ENCODE measurements at places on chromosomes 5 and 9.
A peak's percentile ranks its signal among the peaks of the same experiment; 100 is the strongest.

GRCh38 chr5:100161868-100162267, 373.3 kb upstream of the FAM174A start:
- DNase-seq: no peak

- DNase-seq: no peak
Observed at GRCh38 chr5:8861764-8862163, 684.1 kb downstream of the SEMA5A start.

DNA sequence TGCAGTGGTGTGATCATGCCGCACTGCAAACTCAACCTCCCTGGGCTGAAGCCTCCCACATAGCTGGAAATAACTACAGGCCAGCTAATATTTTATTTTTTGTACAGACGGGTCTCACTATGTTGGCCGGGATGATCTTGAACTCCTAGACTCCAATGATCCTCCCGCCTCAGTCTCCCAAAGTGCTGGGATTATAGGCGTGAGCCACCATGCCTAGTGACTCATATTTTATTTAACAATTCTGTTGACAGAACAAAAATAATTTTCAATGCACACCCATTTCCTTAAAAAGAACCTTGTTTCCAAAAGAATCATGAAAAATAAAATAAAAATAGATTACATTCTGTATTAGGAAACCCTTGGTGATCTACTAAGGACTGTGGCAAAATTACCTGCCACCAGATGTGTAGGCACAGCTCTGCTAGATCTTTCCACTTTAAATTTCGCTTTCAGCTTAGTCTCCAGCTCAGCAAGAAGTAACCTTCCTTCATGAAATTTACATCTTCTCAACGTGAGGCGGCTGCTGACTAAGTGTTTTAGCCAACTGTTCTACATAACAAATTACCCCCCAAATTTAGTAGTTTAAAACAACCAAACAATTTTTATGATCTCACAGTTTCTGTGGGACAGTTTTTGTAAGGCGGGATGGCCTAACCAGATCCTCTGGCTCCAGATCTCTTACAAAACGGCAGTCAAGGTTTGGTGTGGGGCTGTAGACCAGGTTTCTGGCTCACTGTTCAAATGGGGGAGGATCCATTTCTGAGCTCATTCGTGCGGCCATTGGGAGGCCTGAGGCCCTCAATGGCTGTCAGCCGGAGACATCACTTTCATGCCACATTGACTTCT, 32.6 kb upstream of the GOLPH3 start:
- no peak for DNase-seq

DNA sequence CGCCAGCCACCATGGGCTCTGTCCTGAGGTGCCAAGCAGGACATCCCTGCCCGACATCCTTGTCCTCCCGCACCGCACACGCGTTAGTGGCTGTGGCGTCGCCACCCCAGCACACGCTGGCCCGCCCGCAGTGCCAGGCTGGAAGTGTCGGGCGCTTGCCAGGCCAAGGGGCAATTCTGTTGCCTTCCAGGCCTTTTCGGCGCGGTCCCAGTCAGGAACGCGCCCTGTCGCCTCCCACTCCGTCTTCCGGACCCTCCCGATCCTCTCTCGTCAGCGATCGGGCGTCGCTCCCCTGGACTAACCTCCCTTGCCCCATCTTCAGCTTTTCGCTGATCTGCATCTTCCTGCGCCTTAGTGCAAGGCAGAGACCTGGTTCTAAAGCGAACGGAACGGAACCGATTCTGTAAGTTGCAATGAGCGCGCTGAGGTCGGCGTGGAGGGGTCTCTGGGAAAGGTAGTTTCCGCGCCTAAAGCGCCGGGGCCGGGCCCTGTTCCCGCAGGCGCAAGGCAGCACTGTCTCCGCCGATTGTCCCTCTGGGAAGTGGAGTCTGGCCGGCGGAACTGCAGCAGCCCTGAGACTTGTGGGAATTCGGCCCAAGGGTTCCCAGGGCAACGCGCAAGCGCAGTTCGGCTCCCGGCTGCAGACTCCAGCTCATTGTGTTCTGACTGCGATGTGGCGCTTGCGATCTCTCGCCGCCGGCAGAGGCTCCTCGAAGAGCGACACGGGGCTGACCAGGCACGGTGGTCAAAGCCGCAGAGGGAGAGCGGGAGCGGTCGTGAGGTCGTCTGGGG, at the start of gene ZNF454:
Gene ZNF454, plus strand, starts transcription at position 630 of the 792 bp plus-strand sequence. CDS start 1,594 bp downstream, outside the sequence.
- no peak for DNase-seq

DNA sequence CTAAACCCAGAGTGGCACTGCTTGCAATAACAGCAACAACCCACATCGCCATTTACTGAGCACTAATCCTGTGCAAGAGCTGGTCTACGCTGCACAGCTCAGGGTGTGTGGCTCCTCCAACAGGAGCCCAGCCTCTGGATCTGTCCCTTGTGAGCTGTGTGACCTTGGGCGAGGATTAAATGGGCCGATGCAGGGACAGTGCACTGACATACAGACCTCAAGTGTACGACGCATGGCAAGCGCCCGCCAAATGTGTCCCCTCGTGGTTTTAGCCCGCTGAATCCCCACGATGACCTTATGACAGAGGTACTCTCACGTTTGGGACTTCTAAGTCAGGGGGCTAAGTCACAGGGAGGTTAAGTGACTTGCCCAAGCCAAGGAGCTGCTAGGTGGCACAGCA, 130.3 kb upstream of the RAPGEF1 start:
- no peak for DNase-seq

DNA sequence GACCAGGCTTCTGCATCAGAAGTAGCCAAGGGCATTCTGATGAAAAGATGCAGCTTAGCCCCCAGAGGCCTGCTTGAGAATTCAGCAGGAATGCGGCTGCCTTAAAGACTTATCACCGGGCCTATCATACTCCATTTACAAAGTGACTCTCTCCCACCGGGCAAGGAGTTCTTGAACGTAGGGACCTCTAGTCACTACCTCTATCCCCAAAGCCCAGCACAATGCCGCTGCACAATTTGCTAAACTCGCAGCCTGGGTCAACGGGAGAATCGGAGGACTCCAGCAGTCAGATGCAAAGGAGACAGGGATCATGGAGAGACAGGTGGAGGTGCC, 661 bp downstream of the PDCL start:
- DNase-seq: no peak

GRCh38 chr9:13322828-13323550, 43.5 kb upstream of the MPDZ start:
- no peak for DNase-seq

DNA sequence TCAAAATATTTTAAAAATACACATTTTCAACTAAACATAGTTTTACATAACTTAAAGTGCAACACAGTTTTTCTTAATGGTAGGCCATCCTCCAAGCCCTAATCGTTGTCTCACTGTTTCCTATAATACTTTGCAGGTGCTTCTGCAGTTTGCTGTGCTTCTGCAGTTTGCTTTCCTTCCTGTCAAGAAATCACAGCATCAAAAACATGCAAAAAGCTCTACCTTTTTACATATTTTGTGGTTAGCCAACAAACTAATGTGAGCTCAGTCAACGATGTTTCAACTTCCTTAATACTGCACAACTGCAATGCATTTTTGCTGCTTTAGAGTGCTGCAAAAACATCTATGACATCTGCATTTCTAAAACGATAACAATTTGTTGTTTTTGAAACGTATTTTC, 25.2 kb downstream of the EMB start:
- no peak for DNase-seq

DNA sequence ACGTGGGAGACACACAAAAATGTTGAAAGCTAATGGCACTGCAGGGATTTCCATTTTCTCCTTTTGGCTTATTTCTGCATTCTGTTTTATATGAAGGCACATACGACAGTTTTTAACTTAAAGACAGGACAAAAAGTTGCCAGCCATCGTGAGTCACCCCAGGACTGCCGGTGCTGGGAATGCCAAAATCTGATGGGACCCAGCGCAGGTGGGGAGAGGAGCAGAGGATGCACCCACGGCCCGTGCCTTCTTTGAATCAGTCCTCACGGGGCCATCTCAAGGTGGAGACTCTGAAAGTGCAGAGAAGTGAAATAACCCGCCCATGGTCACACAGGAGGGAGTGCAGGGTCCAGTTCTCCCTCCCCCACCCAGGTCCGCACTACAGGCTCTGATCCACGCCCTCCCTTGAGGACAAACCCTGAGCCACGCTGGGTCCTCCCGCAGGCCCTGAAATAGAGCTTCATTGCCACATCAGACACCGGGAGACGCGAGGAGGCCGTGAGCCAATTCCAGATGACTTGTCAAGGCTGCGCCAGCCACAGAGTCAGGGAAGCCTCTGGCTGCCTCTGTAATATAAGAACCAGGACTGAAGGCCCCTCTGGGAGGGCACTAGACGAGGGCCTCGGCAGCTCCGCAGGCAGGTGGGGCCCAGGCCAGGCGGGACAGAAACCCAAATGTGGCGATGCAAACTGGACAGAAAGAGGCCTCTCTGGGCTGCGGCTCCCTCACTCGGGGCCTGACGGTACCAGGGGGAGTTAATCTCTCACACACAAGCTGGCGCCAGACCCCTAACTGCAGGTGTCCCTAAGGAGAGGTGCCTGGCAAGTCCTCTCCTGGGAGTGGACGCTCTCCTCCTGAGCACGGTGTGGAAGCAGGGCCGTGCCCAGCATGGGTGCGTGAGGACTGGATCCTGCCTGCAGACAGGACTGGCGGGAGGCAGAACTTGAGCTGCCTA, 22.9 kb downstream of the ADAMTS2 start:
- DNase-seq: no peak

GRCh38 chr9:5563886-5564285, 53.6 kb downstream of the PDCD1LG2 start:
- no peak for DNase-seq

DNA sequence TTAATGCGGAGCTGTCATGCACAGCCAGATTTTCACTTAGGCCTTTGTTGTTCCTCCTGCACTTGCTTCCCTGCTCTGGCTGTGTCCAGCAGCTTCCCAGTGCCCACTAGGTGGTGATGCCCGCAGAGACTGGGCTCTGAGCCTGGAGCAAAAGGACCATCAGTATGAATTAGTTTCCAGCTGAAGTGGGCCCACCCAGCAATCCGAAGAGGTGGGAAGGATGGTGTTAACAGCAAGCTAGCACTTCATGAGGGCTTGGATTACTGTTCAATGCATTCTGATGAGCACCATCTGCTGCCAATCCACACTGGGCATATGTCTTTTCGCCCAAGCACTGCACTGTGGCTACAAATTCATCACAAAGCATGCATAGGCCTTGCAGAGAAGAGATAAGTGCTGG, 459.1 kb downstream of the SPOCK1 start:
- no peak for DNase-seq

DNA sequence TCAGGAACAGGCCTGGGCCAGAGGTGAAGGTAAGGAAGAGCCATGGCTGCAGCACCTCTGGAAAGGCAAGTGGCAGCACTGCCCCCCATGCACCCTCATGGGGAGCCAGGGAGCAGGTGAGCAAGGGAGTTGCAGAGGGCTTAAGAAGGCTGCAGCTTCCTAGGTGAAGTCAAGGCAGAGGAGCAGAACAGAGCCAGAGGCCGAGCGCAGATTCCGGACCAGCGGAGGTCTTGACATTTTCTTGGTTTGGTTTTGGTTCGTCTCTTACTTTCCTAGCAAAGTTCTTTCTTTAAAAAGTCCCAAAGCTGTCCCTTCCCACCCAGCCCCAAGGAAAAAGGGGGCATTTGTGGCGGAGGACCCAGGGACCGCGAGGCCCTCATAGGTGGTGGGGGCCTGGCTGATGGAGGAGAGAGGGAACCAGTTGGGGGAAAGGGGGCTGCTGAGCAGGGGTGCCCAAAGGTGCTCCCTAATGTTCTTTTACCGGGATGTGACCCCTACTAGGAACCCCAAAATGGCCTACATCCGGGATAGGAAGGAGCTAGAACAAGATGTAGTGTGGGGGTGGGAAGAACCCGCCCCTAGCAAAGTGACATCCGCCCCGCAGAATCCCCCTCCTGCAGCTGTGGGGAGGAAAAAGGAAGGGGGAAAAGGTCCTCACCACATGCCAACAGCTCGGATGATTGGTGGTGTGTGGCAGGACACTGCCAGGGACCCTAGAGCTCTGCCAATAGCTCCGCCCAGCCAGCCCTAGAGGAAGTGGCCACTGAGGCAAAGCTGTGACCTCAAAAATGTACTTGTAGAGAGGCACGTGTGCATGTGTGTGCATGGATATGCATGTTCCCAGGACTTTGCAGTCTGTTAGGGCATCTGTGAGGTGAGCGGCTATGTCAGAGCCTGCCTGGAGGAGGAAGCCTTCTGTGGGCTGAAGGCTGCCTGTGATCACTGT, 914 bp upstream of the CD72 start:
- DNase-seq: peak; percentile 25

DNA sequence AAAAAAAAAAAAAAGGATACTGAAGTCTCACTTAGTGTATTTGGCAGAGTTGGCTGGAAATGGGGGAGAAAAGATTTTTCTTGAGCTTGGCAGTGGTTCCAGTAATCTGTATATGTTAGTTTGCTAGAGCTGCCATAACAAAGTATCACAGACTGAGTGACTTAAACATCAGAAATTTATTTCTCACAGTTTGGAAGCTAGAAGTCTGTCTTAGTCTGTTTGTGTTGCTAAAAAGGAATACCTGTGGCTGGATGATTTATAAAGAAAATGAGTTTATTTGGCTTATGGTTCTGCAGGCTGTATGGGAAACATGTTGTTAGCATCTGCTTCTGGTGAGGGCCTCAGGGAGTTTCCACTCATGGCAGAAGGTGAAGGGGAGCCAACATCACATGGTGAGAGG, 89.6 kb upstream of the CEP78 start:
- no peak for DNase-seq

GRCh38 chr5:180090769-180091546, 19.4 kb upstream of the RNF130 start:
- no peak for DNase-seq

- no peak for DNase-seq
Observed at GRCh38 chr9:112541685-112542084, 55.1 kb downstream of the KIAA1958 start.

DNA sequence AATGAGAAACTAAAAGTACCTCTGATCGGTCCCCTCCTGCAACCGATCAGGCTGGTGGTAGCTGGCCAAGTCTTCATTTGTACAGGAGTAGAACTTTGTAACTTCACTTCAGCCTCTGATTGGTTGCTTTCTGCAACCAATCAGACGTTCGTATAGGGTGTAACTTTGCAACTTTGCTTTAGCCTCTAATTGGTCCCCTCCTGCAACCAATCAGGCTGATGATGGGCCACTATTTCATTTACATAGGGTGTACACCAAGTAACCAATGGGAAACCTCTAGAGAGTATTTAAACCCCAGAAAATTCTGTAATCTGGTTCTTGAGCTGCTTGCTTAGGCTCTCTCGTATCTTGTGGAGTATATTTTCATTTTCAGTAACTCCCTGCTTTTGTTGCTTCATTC, 445.5 kb downstream of the MED10 start:
- DNase-seq: no peak

DNA sequence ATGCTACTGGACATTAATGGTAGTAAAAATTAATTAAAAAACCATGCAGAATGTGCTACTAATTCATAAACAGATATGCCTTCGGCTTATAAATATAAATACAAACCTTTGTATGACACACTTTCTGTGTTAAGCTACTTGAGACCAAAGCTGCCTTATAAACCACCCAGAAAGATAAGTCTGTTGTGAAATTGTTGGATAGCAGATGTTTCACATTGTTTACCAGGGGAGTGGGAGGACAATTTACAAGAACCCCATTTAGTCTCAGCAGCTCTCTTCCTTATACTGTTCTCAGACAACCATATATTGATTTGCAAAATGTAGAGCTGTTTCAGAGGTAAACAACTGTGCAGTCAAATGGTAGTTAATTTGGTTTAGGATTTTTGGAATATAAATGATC, 524.4 kb downstream of the PRR16 start:
- no peak for DNase-seq

All from stimulated activated CD8-positive, alpha-beta memory T cell treated with anti-CD3 and anti-CD28 coated beads, Interleukin-15, amount 100 ng/mL, for 4 hours (primary cell).